Urinary bladder (tissue), 4 donors: ENCODE measurements at places on chromosomes 3 and 15. TPM values are rescaled to one million over a fixed set of nuclear protein-coding genes. Genes with fewer than 3 reads are reported as not detected.

- DNase-seq: no peak
Measured at GRCh38 chr3:34504366-34504765, 705.9 kb downstream of the PDCD6IP start.

DNA sequence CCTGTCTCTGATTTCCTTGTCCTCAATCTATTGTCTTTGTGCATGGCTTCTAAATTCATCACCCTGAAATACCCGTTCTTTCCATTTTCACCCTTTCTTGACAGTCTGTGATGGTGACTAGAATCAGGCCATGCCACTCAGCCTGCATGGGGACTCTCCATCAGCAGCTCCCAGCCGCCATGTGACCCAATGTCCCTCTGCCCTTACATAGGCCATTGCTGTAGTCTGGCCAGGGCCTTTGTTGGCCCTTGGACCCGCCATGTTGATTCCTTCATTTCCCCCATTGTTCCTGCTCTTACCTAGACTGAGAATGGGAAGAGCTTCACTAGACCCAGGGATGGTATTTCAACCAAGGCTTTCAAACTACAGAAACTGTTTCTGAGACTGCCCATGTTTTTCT lies 45.8 kb downstream of the SPSB4 start:
- DNase-seq: no peak

- no peak for DNase-seq
Measured at GRCh38 chr3:171065732-171066131, 39.2 kb upstream of the SLC2A2 start.

GRCh38 chr15:31412824-31413223 lies 86.2 kb downstream of the KLF13 start:
- no peak for DNase-seq

DNA sequence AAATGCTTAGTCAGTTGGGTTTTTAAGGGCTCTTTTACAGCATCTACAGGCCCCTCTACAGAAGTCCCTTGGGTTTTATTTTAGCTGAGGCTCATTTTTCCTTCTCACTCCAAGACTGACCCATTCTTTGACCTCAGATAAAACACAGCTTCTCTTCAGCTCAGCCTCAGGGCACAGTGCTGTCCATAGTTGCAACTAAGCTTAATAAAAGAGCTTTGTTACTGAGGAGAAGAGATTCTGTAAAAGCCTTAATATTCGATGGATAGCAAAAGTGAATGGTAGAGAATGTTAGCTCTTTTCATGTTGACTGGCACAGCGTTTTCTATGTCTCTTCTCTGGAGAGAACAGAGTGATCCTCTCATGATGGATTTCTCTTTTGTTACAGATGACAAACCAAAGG lies 277.9 kb downstream of the BBX start:
- DNase-seq: no peak

SPINT1 gene
- total RNA-seq: 31.4 TPM
